ENCODE measurements at places on chromosomes 7 and 10. TPM values are rescaled to one million over a fixed set of nuclear protein-coding genes. Genes with fewer than 3 reads are reported as not detected.

RELN gene
- 59.3 TPM for total RNA-seq

HHEX gene
- total RNA-seq: 65.0 TPM

CYP3A4 gene
- not detected for total RNA-seq

DMTF1 gene
- total RNA-seq: 66.3 TPM

ZKSCAN5 gene
- 12.2 TPM for total RNA-seq

LRRC18 gene
- total RNA-seq: not detected

DEPP1 gene
- 421 TPM for total RNA-seq

GTF2IRD1 gene
- total RNA-seq: 12.4 TPM

LRGUK gene
- total RNA-seq: 0.33 TPM

PANK1 gene
- total RNA-seq: 2.0 TPM

GRID1 gene
- not detected for total RNA-seq

PAX2 gene
- not detected for total RNA-seq

SEPTIN7 gene
- total RNA-seq: 243 TPM

TMEM225B gene
- not detected for total RNA-seq

ASAH2 gene
- total RNA-seq: 0.86 TPM

IQUB gene
- total RNA-seq: 0.38 TPM

C10orf143 gene
- total RNA-seq: 1.6 TPM

GIMAP5 gene
- total RNA-seq: 63.7 TPM

RARRES2 gene
- total RNA-seq: not detected

SPDYE2 gene
- not detected for total RNA-seq

NANOS1 gene
- 0.48 TPM for total RNA-seq

TRIL gene
- total RNA-seq: 4.2 TPM

GIMAP6 gene
- 171 TPM for total RNA-seq

CYTH3 gene
- total RNA-seq: 20.9 TPM
